Esophagus squamous epithelium (tissue), 5 donors: ENCODE measurements at places on chromosomes 3 and 15.
A peak's percentile ranks its signal among the peaks of the same experiment; 100 is the strongest.

GRCh38 chr15:25433118-25433865 lies 5.5 kb downstream of the UBE3A start:
- H3K27me3 ChIP-seq, result no peaks in the 10 kb centered on the region
- no peak overlapping the region for H3K4me3 ChIP-seq
- H3K27ac ChIP-seq, result no peak overlapping the region

DNA sequence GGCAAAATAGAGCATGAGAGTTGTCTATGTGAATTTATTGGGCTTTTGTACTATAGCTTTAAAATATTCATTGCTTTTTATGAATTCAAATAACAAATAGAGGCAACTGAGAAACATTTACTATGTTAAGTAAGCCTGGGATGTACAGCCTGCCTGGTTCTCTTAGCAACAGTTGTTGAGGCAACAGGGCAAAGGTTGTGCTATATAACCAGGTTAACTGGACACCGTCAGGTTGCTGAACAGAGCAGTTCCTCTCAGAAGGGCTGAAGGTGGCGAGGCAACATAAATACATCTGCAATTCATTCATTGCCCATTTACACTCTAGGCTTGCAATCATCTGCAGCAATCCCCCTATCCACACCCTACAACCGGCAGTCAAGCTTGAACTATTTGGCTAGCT lies 78.2 kb downstream of the GTF2E1 start:
- no peaks in the 10 kb centered on the region for H3K27me3 ChIP-seq
- H3K36me3 ChIP-seq, result no peaks in the 10 kb centered on the region
- no peaks in the 10 kb centered on the region for H3K4me1 ChIP-seq
- H3K4me3 ChIP-seq, result no peak overlapping the region

- no peaks in the 10 kb centered on the region for H3K27me3 ChIP-seq
- peaks cover 9% of the 10 kb centered on the region for H3K4me1 ChIP-seq
- H3K36me3 ChIP-seq, result no peaks in the 10 kb centered on the region
- H3K4me3 ChIP-seq, result no peak overlapping the region
- no peak for DNase-seq
- no peak overlapping the region for H3K27ac ChIP-seq
Measured at GRCh38 chr15:84609818-84610525, 9.2 kb downstream of the ZSCAN2 start.

GRCh38 chr3:2872884-2873283 lies 237.3 kb downstream of the IL5RA start:
- no peak overlapping the region for H3K4me3 ChIP-seq
- H3K36me3 ChIP-seq, result no peaks in the 10 kb centered on the region
- H3K4me1 ChIP-seq, result no peaks in the 10 kb centered on the region
- H3K27me3 ChIP-seq, result no peaks in the 10 kb centered on the region
- no peak for DNase-seq
- H3K27ac ChIP-seq, result no peak overlapping the region

DNA sequence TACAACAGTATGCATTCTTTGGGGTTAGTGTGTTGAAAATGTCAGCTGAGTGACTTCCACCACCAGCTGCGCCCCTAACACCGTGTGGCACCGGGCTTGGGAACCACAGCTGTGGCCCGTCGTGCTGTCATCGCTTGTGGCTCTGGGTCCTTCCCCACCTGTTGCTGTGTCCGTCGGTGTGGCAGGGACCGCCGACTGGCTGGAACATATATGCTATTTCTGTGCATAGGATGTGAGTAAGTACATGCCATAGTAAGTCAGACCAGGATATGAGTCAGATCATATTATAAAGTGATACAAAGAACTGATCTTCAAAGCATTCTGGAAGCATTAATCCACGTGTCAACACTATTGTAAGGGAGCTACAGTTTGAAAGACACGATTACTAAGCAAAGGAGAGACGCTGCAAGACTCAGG lies 31.9 kb downstream of the EHD4 start:
- H3K27ac ChIP-seq, result peak overlapping the region; percentile 87
- H3K27me3 ChIP-seq, result no peaks in the 10 kb centered on the region
- no peak overlapping the region for H3K4me3 ChIP-seq
- H3K4me1 ChIP-seq, result peaks cover 48% of the 10 kb centered on the region

DNA sequence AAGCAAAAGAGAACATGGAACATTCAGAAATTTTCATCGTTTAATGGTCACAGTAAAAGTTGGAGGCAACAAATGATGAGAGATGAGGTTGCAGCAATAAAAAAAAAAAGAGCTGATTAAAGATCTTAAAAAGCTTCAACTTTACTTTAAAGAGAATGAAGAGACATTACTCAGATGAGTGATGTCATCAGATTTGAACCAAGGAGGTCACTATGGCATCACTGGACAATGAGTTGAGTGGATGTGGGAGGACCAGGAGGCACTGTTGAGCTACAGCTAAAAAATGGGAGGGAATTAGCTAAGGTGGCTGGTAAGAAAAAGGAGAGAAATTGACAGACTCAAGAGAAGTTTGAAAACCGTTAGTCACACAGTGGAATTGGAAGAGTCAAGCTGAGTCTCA lies 138.4 kb downstream of the SST start:
- H3K4me1 ChIP-seq, result no peaks in the 10 kb centered on the region
- DNase-seq, result no peak
- no peaks in the 10 kb centered on the region for H3K36me3 ChIP-seq
- H3K4me3 ChIP-seq, result no peak overlapping the region
- H3K27me3 ChIP-seq, result no peaks in the 10 kb centered on the region
- no peak overlapping the region for H3K27ac ChIP-seq

DNA sequence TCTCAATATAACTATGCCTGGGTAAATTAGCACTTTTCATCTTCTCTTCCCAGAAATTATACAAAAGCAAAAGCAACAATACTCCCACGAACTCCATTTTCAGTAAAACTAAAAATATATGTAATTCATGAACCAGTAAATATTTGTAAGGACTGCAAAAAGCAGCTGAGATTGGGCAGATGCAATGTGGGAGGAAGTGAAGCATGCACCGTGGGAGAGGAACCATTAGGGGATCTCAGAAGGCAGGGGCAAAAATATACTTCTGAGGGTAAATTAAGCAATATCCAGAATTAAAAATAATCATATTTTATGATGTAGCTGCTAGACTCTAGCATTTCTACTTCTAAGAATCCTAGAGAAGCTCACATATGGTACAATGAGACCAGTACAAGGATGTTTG lies 20.2 kb downstream of the CFAP91 start:
- H3K27ac ChIP-seq, result no peak overlapping the region
- no peak overlapping the region for H3K4me3 ChIP-seq
- H3K4me1 ChIP-seq, result no peaks in the 10 kb centered on the region
- no peaks in the 10 kb centered on the region for H3K36me3 ChIP-seq
- DNase-seq, result no peak

GRCh38 chr15:68730471-68730919 lies 90.2 kb downstream of the ANP32A start:
- no peak for DNase-seq
- H3K4me1 ChIP-seq, result peaks cover 23% of the 10 kb centered on the region
- H3K36me3 ChIP-seq, result no peaks in the 10 kb centered on the region
- no peak overlapping the region for H3K4me3 ChIP-seq
- no peak overlapping the region for H3K27ac ChIP-seq
- peaks cover 63% of the 10 kb centered on the region for H3K27me3 ChIP-seq
